NCI-H2227 treated with DMSO at 0.1 percent for 48 hours (cell line): ENCODE measurements at places on chromosomes 1 and 21.
A peak's percentile ranks its signal among the peaks of the same experiment; 100 is the strongest.

GRCh38 chr1:164510435-164510834, 48.5 kb upstream of the PBX1 start:
- no peak for DNase-seq

DNA sequence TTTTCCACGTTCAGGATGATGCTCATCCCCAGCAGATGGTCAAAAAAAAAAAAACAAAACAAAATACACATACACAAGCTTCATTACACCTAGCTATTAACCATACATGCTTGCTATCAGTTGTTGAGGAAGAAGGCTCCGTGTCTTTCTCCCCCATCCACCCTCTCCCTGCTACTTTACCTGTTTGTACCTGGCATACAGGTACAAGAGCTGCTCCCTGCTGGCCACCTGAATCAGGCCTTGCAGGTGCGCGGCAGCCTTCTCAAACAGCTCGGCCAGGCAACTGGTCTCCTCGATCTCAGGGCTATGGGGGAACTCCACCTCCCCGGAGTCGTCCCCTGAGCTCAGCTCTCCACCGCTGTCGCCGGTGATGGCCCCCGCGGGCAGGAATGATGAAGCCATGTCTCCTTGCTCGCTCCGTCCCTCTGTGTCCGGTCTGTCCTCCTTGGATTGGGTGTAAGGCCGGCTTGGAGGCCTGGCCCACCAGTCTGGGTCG, 464 bp downstream of the ACBD6 start:
- DNase-seq: no peak

DNA sequence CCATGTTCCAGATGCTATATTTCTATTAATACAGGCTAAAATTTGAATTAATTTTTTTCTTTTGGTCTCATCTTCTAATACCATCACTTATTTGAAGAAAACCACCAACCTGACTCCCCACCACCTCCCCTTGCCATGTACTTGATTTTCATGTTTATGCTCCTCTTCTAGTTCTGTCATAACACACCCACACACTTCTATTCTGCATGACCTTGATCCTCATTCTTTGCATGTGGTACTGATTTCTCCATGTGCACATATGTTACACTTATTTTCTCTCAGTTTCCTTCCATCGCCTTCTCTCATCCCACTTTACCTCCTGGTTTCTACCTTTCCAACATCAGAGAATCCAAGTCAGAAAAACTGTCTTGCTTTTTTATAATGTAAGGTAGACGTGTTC, 78.9 kb upstream of the ARID1A start:
- no peak for DNase-seq

DNA sequence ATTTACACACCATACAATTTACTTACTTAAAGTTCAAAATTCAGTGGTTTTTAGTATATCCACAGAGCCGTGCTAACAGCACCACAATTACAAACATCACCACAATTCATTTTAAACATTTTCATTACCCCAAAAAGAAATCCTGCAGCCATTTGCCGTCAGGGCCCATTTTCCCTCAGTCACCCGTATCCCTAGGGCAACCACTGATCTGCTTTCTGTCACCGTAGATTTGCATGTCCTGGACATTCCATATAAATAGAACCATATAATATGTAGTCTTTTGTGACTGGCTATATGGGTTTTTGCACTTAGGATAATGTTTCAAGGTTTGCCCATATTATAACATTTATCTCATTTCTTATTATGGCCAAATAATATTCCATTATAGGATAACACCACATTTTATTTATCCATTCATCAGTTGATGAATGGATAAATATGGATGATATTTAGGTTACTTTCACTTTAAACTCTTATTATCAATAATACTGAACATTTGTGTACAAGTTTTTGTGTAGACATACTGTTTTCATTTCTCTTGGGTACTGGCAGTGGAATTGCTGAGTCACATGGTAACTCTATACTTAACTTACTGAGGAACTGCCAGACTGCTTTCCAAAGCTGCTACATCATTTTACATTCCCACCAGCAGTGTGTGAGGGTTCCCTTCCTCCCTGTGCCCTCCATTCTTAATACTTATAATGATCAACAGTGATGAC, 68.9 kb downstream of the ST3GAL3 start:
- DNase-seq: no peak

- DNase-seq: no peak
Observed at GRCh38 chr1:162397039-162397448, 14.9 kb downstream of the SH2D1B start.

DNA sequence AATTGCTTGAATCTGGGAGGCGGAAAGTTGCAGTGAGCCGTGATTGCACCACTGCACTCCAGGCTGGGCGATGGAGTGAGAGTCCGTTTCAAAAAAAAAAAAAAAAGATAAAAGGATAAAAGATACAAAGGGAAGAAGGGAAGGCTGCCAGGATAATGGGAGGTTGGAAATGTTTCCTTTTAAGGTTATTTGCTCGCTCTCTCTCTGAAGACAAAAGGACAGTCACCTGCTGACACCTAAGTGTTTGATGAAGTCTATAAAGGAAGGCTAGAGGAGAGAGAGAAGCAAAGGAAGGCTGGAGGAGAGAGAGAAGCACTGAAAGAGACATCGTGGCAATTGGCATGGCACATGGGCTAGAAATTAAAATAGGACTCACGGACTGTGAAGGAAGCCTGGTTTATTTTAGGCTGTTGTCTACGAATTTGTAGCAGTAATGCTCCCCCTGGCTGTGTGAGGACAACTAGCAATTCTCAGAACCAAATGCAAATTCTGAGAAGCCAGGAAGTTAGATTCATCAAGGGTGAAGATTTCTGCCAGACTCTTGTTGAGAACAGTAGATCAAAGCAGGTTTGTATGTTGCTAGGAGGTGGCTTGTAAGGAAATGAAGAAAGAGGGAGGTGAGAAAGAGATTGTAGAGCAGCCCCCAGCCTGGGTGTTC, 154.2 kb downstream of the ZP4 start:
- no peak for DNase-seq

- DNase-seq: no peak
Observed at GRCh38 chr21:31426235-31426797, 82.3 kb upstream of the TIAM1 start.

DNA sequence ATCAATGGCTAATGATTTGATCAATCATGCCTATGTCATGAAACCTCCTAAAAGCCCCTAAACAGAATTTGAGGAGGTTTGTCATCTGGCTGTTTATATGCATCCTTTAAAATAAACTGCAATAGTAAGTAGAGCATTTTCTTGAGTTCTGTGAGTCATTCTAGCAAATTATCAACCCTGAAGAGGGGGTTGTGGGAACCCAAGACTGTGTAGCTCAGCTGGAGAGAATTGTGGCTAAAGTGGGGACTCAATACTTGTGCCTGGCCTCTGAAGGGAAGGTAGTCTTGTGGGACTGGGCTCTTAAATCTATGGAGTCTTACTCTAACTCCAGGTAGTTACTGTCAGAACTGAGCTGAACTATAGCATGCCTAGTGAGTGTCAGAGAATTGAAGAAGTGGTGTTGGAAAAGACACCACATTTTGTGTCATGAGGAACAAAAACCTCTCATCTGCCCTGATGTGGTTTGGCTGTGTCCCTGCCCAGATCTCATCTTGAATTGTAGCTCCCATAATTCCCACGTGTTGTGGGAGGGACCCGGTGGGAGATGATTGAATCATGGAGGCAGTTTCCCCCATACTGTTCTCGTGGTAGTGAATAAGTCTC, 402.4 kb downstream of the USH2A start:
- no peak for DNase-seq

DNA sequence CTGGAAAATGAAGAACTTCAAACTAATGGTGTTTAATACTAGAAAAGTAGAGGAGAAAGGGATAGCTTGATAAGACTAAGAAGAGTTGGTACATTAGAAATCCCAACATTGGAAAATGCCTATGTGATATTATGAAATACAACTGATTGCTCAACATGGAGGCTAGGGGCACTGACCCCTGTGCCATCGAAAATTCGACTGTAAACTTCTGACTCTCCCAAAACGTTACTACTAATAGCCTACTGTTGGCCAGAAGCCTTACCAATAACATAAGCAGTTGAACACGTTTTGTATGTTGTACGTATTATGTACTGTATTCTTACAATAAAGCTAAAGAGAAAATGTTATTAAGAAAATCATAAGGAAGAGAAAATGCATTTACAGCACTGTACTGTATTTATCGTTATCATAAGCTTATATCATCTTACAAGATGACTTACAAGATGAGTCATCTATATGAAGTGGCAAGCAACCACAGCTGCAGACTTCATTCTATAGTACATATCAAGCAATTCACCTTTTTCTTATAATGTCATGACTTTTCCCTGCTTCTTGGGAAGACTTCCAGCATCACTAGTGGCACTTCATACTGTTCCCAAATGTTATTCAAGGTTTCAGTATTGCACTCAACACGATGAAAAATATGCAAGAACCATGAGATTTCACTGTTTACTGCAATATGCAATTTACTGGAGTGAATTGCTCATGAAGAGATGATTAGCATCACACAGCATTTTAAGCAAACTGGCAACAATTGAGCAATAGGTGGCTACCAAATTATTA, 12.9 kb upstream of the CTSK start:
- no peak for DNase-seq

GRCh38 chr1:48333316-48333715, 110.8 kb downstream of the SLC5A9 start:
- no peak for DNase-seq

DNA sequence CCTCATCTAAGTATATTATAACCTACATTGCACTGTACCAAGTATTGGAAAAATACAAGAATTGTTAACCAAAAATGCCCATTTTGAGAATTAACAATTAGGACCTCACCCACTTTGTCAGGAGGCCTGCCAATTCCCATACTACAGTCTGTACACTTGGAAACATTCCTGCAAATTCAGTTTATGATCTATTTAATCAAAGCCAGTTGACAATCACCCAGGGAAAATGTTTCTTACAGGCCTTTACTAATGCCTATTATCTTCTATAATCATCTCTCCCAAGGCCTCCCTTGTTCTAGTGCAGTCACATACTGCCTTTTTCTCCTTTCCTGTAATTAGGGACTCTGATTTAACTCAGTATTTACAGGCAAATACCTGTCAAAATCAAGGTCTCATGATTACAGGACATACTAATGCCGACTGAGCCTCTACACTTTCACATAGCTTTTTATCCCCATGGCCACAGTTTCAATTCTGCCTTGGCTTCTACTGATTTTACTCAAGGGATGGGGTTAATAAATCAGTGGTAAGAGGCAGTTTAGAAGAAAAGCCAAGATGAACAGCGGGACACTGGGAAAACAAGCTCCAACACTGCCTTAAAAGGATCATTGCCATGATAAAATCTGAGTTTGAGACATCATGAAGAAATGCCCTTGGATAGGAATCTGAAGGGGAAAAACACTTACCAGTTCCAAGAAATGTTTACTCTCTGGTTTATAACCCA, 338.7 kb downstream of the VAV3 start:
- DNase-seq: no peak

- DNase-seq: no peak
Observed at GRCh38 chr1:75768016-75768415, 18.0 kb upstream of the RABGGTB start.

- no peak for DNase-seq
Observed at GRCh38 chr1:115363171-115363570, 25.1 kb upstream of the NGF start.

DNA sequence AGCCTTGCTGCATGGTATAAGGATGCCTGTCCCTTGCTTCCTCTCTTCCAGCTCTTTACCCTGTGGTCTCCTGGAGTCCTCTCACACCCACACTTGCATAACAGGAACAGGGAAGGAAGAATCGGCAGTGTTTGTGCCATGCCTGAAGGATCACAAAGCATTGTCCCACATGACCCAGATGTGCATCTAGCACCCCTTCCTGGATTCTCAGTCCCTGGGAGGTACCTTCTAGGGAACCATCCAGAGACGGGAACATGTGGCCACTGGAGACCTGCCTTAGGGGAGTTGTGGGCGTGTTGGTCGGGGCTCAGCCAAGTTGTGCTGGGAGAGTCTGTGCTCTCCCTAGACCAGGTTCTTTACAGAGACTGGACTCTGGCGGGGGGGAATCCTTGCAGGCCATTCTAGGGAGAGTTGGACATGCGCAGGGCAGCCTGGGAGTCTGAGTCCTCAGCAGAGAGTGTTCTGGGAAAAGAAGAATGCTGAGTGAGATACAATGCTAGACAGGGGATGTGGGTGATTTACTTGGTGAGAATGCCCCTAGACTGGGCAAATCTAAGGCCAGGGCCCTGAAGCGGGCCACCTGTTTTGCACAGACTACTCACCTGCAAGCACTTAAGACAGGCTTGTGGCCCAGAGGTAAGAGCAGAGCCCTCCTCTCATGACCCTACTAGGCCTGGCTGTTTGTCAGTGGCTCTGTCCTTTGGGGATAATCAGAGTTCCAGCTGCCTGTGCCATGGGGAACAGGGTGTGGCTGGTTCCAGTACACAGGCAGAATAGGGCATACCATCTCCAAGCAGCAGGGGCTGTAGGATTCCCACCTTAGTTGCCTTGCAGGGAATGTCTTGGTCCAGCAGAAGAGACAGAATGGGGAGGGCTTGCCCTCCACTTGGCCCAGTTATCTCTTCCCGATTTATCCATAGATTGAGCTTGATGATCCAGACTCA, 89.8 kb downstream of the MAN1C1 start:
- no peak for DNase-seq

- no peak for DNase-seq
Observed at GRCh38 chr21:39947031-39947430, 79.8 kb downstream of the PCP4 start.

- DNase-seq: peak; percentile 50
Observed at GRCh38 chr1:89842567-89843272, 21.9 kb downstream of the LRRC8D start.

DNA sequence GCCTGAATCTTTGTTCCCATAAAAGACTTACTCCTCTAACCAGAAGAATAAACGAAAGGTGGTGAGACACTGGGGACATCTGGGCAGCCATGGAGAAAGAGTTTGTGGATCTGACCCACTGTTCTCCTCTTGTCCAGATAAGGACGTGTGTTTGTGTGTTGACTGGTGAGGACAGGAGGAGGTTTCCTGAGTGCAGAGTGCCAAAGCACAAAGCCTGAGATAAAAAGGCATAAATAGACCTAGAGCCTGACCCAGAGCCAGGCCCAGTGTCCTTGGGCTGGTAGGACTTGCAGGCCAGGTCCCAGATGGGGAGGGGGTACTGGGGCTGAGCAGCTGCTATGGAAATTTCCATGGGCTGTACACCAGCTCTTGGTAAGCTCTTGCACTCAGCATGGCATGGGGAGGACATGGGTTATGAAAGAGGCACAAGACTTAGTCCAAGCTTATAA, 19.6 kb upstream of the COQ8A start:
- DNase-seq: no peak

- no peak for DNase-seq
Observed at GRCh38 chr21:35294231-35294898, 245.3 kb upstream of the RUNX1 start.
